ENCODE measurements at places on chromosomes 1 and 21.
A peak's percentile ranks its signal among the peaks of the same experiment; 100 is the strongest.

GRCh38 chr1:8862528-8862927 lies 16.0 kb downstream of the ENO1 start:
- peak; percentile 60 for DNase-seq

DNA sequence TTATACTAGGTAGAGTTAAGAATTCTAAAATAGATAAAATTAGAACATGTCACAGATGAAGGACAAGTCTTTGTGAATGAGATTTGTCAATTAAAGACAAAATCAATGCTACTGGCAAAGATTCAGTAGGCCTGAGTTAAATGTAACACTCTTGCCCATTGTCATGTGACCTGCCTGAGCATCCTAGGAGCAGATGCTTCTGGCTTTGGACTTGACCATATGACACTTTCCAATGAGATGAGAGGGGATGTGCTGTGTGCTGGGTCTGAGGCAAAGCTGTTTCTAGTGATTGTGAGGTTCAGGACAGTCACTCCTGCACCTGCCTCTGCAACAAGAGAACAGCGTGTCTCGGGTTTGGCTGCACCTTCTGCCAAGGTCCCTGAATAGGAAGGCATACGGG lies 144.9 kb downstream of the HIVEP3 start:
- no peak for DNase-seq

GRCh38 chr1:93601686-93602085 lies 80.0 kb downstream of the BCAR3 start:
- no peak for DNase-seq

DNA sequence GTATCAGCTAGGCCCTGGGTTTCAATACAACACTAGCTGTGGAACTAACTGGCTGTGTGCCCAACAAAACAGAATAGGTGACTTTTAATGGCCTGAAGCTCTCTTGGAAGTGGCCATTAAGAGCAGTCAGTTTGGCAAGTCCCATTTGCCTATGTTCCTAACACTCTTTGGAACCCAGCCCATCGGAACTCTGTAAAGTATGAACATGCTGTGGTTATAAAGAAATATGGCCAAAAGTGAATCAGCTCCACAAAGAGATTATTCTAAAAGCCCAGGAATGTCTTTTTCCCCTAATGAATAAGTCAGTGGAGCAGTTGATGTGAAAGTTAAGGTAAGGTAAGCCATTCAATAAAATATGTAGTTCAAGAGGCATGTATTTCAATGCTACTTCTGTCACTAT lies 223.7 kb upstream of the ADAMTS5 start:
- DNase-seq, result no peak

- no peak for DNase-seq
Observed at GRCh38 chr1:214553142-214553710, 1.8 kb upstream of the PTPN14 start.

DNA sequence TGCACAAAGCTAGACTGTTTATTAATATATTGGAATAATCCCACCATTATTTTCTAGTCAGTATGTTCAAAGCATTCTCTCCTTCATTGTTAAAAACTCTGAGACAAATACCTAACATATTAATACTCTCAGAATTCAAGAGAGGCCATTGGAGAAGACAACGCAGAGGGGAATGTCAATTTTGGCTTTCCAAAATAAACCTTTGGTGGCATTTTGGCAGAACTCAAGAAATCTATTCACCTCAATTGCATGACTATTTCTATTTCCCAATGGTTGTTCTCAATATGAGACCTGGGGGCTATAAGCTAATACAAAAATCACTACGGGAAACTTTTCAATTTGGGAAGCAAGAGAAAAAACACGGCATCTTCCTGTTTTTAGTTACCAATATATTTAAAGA lies 58.5 kb downstream of the RUSC1 start:
- DNase-seq, result no peak

- DNase-seq, result no peak
Observed at GRCh38 chr1:209831615-209832014, 3.8 kb downstream of the UTP25 start.

- no peak for DNase-seq
Observed at GRCh38 chr1:175095069-175095468, 27.4 kb downstream of the TNN start.

DNA sequence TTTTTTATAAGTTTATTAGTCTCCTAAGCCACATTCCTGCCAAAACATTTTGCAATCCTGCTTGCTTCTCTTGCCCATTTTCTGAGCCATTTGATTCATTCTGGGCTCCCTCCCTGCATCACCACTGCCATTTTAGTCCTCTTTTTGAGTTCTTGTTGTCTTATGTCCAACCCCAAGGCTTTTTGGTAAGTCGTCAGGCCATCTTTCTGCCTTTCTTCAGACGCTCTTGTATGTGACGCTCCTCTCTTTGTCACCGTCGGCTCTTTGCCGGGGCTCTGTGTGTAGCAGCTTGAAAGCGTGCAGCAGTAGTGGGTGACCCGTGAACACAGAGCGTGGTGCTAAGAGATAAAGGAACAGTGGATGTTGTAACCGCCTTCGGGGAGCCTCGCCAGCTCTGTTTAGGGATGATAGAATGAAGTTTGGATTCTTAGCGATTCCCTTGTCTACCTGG lies 14.6 kb downstream of the HUNK start:
- DNase-seq, result no peak

DNA sequence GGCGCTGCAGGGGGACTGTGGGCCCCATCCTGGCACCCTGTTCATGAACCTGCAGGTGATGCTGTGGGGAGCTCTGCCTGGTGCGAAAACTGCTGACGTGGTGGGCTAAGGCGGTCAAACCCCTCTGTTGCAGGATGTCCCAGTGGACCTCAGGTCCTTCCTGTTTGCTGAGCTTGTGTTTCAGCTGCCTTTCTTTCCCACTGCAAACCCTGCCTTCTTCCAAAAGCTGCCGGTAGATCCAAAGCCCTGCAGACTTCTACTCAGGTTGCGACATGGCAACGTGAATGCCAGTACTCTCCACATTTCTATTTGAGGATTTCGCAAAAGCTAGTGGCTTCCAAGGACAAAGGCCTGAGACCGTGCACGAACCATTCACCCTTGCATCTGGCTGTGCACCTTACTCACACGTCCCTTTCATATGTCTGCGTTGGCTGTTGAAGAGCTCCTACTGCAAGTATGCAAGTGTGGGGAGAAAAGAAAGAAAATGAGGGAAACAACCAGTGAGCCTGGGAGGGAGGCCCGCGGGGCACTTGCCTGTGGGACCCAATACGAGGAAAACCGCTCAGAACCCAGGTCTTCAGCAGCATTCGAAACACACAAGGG lies 6.2 kb upstream of the RRP1 start:
- no peak for DNase-seq

DNA sequence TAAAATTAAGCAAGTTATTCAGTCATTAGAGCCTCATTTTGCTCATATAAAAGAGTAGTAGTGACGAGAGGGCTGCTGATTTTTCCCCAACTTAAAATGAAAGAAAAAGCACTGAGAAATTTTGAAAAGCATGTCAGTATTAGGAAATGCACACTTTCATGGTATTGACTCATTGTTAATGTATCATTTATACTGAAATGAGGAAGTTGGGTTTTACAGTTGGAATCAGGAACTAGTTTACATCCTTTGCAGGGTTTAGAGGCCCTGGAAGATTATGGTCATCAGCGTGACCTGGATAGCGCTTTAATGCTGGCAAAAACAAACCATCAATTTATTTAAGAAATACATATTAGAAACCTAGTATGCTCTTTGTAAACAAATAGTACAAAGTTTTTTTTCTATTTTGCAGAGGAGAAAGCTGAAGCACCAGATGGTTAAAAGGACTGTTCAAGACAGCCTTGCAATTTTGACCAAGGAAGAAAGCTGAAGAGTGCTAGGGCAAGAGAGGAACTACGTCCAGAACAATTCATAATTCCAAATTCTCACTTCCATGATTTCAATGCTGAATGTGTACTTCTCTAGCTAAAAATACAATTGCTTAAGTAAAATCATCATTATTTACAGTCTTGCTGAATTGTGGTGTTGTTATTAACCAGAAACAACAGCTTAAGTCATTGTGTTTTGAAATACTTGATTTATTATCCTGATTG lies 94.8 kb upstream of the SGIP1 start:
- peak; percentile 83 for DNase-seq

- DNase-seq, result no peak
Observed at GRCh38 chr1:10724052-10724494, 72.4 kb downstream of the CASZ1 start.

- no peak for DNase-seq
Observed at GRCh38 chr1:206896261-206896660, 982 bp upstream of the IL24 start.

DNA sequence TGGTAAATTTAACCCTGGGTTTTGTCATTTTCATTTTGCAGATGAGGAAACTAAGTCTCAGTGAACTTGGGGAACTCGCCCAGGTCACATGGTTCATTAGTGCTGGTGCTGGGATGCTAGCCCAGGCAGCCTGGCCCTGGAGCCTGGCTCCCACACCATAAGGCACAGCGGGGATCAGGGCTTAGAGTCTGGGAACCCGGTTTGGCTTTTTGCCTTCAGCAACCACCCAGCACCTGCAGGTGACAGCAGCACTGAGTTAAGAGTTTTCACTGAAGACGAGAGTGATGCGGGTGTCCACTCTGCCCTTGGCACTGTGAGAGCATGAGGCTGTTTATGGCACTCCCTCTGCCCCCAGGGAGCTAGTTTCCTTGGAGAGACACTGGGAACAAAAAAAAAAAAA lies 18.4 kb upstream of the CD101 start:
- DNase-seq, result no peak

DNA sequence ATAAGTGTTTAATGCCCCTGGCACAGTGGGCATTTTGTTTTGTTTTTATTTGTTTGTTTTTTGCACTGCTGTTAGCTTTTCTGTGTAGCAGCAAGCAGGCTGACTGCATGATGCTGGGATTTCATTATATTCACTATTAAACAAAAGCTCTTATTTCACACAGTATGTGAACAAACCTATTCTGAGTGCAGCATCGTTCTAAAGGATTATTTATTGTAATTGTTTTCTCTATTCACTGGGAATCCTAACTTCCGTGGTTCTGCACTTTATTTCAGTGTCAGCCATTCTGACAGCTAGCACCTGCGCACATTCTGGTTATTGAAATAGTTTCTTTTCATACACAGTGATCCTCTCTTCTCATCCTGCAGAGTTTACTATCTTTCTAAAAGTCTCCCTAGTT lies 595.0 kb downstream of the NEGR1 start:
- DNase-seq, result no peak

GRCh38 chr1:85244271-85245061 lies 15.0 kb downstream of the C1orf52 start:
- DNase-seq, result peak; percentile 78

- no peak for DNase-seq
Observed at GRCh38 chr1:67105508-67105907, 29.3 kb downstream of the C1orf141 start.

DNA sequence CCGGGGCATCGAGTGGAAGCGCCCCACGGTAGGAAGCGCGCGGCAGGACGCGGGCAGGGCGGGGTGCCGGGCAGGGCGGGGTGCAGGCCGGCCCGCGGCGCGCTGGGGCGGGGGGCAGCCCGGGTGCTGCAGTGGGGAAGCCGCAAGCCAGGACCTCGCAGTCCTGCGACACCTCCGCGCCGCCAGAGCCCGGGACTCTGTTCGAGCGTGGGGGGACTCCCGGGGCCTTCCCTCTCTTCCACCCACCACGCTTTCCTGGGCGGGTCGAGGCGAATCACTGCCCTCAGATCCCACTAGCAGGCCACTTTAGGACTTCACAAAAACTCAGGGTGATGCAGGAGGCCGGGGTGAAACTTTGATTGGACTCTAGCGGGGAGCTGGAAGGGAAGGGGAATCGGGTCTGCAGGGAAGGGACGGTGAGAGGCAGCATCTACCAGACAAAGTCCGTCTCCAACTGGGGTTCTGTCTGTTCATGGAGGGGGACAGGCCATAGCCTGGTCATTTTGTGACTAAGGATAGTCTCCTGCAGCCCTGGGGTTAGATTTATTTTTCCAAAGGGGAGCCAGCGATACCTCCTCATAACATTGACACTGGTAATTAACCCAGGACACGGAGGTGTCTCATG lies 623 bp downstream of the CAPN2 start:
- DNase-seq, result peak; percentile 45

DNA sequence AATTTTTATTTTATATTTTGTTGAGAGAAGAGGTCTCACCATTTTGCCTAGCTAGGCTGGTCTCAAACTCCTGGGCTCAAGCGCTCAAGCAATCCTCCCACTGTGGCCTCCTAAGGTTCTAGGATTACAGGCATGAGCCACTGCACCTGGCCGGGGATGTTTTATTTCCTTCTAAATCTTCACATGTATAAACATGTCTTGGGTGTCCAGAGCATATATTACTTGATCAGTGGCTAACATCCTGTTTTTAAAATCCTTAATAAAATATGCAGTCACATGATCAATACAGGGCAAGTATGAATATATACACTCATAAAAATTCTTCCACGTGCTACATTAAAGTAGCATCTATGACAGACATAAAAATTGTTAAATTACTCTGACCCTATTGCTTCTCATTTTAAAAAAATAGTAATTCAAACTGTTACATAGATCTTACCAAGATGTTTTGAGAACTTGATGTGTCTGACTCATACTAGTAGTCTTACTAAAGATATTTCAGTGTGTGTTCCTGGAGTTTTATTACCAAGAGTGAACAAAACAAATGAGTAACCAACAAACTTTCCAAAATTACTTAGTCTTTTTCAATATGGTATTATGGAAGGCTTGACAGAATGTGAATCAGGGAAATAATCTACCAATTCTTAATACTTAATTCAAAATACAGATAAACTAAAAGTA lies 222.5 kb downstream of the SLC45A1 start:
- DNase-seq, result no peak

DNA sequence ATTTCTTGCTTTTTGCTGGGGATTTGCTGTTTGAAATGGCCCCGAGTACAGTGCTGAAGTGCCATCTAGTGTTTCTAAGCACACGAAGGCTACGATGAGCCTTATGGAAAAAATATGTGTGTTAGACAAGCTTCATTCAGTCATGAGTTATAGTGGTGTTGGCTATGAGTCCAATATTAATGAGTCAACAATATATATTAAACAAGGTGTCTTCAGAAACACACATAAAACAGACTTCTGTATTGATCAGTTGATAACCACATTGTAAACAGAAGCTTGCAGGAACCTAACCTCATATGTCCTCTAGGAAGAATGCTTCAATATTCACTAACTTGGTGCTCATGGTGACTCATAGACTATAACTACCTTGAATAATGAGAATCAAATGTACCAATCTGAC lies 1.7 kb upstream of the GJB5 start:
- DNase-seq, result no peak
